ENCODE measurements at places on chromosomes 1 and 21.

DNA sequence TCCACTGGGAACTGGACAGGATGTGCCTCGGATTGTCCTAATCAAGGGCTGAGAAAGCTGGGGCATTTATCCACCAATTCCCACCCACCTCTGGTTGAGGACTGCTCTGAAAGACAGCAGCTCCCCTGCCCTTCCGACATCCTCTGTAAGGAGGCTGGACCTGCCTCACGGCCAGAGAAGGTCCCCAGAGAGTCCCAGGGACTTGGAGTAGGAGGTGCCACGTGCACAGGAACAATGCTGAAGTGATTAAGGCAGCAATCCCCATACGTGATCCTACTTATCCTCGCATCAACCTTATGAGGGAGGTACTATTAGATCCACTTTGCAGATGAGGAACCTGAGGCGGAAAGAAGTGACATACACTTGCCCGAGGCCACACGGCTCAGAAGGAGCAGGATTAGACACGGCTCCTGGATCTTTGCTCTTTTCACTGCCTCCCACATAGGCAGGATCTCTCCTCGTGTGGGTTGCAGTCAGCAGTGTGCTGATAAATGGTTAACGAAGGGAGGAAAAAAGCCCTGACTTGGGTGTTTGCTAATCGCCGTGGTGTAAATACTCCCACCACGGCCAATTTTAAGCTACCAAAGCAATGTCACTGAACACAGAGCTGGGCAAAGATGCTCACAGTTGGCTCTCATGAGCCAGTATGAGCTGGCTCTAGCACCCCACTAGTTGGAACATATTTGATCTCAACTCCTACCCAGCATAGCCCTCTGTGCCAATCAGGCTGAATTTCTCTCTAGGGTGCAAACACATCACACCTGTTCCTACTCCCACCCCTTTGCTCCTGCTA lies 18.6 kb upstream of the LDLRAP1 start:
- DNase-seq = no peak

DNA sequence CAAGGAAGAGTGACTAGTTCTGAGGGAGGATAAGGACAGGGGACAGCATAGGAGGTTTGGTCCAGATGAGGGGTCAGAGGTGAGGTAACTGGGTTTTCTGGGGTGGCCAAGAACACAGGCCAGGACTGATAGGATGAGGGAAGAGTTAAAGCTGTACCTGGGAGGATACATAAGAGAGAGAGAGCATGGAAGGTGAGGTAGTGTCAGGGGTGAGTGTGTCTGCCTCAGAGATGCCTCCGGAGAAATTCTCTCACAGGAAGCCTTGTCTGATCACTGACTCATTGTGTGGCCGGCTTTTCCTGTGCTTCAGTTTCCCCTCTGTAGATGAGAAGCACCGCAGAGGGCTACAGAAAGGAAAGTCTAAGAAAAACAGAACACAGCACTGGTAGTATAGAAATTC lies 40.2 kb downstream of the FASLG start:
- peak; percentile 65 for DNase-seq

- no peak for DNase-seq
These were observed 37.7 kb downstream of the VTCN1 start for GRCh38 chr1:117173006-117173405.

- DNase-seq = no peak
These were observed 7.8 kb upstream of the CHI3L2 start for GRCh38 chr1:111219557-111220286.

DNA sequence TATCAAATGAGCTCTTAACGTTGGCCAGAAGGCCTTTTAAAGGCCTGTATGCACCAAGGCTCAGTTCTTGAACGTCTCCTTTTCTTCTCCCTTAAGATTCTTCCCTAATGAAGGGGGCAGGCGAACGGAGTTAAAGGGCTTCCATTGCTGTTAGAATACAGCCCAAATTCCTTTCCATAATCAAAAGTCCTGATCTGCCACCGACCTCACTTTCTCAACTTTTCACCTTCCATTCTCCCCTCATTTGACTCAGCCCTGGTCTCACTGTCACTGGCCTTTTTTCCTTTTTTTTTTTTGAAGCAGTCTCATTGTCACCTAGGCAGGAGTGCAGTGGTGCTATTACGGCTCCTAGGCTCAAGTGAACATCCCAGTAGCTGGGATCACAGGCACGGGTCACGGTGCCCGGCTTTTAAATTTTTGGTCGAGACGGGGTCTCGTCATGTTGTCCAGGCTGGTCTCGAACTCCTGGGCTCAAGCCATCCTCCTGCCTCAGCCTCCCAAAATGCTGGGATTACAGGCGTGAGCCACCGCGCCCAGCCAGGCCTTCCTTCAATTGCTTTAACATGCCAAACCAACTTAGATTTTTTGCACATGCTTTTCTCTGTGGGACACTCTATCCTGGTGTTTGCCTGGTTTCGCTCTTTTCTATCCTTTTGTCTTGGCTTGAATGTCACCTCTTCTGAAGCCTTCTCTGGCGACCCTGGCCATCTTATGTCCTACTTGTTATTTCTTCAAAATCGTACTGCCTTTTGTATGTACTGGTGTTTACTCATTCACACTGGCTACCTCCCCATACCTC lies 612 bp upstream of the CMPK1 start:
- DNase-seq = no peak

GRCh38 chr1:232421143-232421796 lies 208.7 kb downstream of the SIPA1L2 start:
- no peak for DNase-seq

- DNase-seq = no peak
These were observed 1.4 kb downstream of the SPAG17 start for GRCh38 chr1:118183586-118183985.

GRCh38 chr1:75791022-75791421 lies 5.0 kb downstream of the RABGGTB start:
- DNase-seq = no peak

DNA sequence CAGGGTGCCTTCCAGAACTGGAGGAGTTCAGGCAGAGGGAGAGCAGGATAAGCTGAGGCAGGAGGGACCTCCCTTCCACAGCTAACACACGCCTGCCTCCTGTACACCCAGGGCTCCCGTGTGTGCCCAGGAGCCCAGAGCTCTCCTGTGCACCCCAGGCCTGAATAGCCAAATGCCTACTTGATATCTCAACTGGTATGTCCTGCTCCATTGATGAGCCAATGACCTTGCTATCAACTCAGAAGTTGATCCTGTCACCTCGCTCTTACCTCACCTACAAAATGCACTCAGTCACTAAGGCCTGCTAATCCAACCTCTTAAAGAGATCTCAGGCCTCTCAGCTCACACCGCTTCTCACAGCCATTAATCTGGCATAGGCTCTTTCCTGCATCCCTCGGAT lies 7.1 kb downstream of the ECHDC2 start:
- DNase-seq = no peak

GRCh38 chr1:17829579-17829978 lies 74.4 kb downstream of the ACTL8 start:
- DNase-seq = no peak

DNA sequence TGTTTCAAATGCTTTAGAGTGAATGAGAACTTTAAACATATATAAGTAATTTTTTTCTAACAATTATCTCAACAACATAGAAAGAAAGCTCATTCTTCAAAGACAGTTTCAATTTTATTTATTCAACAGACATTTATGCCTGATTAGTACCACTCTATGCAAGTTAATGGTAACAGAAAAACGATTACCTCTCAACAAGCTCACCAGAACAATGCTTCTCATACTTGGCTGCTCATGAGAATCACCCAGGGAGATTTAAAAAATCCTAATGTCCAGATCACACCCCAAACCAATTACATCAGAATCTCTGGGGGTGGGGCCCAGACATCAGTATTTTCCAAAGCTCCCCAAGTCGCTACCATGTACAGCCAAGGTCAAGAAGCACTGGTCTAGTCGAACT lies 312.4 kb downstream of the PAPPA2 start:
- DNase-seq = no peak

GRCh38 chr1:156499842-156500542 lies 583 bp downstream of the MEF2D start:
- DNase-seq = no peak

- DNase-seq = no peak
These were observed 171.3 kb upstream of the AJAP1 start for GRCh38 chr1:4483021-4483625.

- no peak for DNase-seq
These were observed 52.8 kb downstream of the TOMM20 start for GRCh38 chr1:235075777-235076308.

DNA sequence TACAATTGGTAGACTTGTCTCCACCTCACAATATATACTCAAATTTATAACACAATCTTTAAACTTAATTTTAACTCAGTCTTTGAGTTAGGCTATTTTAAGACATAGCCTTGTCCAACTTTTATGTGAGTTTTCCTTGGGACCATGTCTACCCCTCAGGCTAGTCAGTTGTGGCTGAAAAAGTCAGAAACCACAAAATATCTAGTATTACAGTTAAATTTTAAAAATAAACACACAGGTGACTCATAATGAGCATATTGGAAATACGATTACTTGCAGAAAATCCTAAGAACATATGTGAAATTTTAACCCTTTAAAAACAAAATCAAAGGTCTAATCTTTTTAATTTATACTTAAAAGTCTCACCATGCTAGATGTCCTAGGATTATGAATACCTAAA lies 4.8 kb upstream of the ASB17 start:
- no peak for DNase-seq

- no peak for DNase-seq
These were observed 109.6 kb downstream of the CRYAA start for GRCh38 chr21:43278359-43278758.

GRCh38 chr21:29520171-29520570 lies 221.4 kb downstream of the BACH1 start:
- no peak for DNase-seq
